CMK (cell line): ENCODE measurements at places on chromosomes 7 and 10.

- no peak for DNase-seq
Observed at GRCh38 chr10:32961895-32962369, 3.9 kb upstream of the ITGB1 start.

GRCh38 chr10:43925793-43926192, 277.1 kb upstream of the ZNF32 start:
- no peak for DNase-seq

GRCh38 chr7:4670791-4671190, 11.3 kb upstream of the FOXK1 start:
- no peak for DNase-seq

- no peak for DNase-seq
Observed at GRCh38 chr7:51027935-51028830, 245.5 kb upstream of the GRB10 start.

GRCh38 chr7:47833211-47833610, 115.1 kb downstream of the PKD1L1 start:
- no peak for DNase-seq

DNA sequence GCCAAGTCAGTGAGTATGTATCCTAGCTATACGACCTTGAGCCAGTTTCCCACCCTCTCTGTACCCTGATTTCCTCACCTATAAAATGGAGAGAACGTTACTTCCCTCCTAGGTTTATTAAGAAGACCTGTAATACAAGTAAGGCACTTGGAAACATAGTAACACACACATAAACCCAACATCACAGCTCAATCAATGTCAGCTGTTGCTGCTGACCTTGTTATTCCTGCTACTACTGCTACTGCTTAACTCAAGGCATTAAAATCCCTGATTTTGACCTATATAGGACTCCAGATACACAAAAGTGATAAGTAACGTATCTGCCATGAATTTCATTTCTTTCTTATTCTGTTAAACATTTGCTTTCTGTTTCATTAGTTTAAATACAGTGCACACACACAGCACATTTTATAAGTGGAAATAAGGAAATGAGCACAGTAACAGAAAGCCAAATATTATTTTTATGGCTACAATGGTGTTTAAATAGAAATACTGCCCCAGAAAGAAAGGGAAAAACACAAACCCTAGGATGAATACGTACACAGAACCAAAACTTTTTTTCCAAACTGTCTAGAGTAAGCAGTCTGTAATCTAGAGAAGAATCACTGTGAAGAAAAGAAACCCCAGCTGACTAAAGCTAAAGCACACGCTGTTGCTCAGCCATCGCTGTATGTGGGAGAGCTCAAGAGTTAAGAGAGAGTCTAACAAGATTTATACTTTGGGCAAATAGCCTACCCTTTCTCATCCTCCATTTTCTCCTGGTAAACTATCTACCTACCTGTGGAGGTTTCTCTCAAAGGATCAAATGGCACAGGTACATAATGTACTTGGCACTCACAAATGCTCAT, 19.0 kb downstream of the NAPEPLD start:
- DNase-seq = no peak

DNA sequence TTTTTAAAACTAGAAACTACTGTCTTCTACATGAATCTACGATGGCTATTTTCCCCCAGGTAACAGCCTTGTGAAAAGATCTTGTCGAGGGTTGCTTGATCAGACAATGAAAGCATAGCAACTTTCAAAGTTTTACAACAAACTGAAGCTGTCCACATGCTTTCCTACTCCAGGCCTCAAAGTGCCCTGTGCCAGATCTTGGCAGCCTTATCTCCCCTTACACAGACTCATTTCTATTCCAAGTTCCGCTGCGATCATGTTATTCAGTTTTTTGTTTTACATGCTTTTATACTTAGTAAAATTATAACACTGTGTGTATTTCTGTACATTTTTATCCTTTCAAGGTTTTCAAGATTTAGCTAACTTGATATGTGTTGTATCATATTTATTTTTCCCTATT, 661.7 kb upstream of the SORCS1 start:
- peak; percentile 56 for DNase-seq

- DNase-seq = no peak
Observed at GRCh38 chr10:28939281-28940157, 262.2 kb downstream of the BAMBI start.

- DNase-seq = no peak
Observed at GRCh38 chr7:144027070-144027469, 21.7 kb upstream of the OR2A5 start.

GRCh38 chr7:84624927-84625326, 430.3 kb upstream of the SEMA3A start:
- DNase-seq = no peak

GRCh38 chr10:89367529-89367928, 10.3 kb upstream of the IFIT1B start:
- no peak for DNase-seq

- DNase-seq = no peak
Observed at GRCh38 chr7:17299483-17299991, 1.1 kb downstream of the AHR start.

DNA sequence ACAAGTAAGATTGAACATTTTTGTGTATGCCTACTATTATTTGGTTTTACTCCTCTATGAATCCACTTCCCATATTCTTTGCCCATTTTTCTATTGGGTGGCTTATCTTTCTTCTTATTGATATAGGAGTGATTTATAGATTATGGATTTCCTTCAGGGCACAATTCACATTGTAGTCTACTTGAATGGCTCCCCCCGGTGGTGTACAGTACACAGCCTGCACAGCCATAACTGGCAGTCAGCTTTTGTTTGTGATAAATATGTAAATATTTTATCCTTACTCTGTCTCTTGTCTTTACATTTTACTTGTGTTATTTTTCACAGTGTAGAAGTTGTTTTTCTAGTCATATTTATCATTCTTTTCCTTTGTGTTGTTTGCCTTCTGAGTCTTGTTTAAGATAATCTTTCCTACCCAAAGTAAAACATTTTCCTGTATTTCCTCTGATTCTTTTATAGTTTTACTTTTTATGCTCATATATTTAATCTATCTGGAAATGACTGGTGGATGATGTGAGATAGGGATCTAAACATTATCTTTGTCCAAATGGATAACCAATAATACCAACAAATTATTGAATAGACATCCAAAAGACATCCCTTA, 23.9 kb upstream of the CALD1 start:
- no peak for DNase-seq

- DNase-seq = no peak
Observed at GRCh38 chr7:17773289-17773626, 167.0 kb downstream of the SNX13 start.

- no peak for DNase-seq
Observed at GRCh38 chr10:31596765-31597164, 277.7 kb downstream of the ZEB1 start.

GRCh38 chr10:19775296-19775695, 40.9 kb upstream of the PLXDC2 start:
- no peak for DNase-seq

GRCh38 chr10:71528371-71529206, 131.9 kb downstream of the CDH23 start:
- DNase-seq = no peak

GRCh38 chr7:157805713-157806112, 468.9 kb downstream of the DNAJB6 start:
- no peak for DNase-seq

DNA sequence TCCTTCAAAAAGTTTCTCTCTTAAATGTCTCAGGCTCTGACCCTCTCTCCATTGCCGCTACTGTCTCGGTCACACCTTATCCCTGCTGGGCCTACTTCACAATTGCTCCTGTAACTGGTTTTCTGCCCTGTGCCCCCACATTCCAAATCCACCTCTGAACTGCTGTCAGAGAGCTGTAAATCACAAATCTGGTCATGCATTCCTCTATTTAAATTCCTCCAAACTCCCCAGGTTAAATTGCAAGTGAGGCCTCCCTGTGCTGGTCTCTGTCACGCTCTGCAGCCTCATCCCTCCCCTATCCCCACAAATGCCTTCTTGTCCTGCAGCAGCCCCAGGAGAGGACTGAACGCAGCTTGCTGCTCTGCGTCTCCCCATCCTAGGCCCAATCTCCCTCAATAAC, 40.4 kb upstream of the CDCA7L start:
- no peak for DNase-seq

DNA sequence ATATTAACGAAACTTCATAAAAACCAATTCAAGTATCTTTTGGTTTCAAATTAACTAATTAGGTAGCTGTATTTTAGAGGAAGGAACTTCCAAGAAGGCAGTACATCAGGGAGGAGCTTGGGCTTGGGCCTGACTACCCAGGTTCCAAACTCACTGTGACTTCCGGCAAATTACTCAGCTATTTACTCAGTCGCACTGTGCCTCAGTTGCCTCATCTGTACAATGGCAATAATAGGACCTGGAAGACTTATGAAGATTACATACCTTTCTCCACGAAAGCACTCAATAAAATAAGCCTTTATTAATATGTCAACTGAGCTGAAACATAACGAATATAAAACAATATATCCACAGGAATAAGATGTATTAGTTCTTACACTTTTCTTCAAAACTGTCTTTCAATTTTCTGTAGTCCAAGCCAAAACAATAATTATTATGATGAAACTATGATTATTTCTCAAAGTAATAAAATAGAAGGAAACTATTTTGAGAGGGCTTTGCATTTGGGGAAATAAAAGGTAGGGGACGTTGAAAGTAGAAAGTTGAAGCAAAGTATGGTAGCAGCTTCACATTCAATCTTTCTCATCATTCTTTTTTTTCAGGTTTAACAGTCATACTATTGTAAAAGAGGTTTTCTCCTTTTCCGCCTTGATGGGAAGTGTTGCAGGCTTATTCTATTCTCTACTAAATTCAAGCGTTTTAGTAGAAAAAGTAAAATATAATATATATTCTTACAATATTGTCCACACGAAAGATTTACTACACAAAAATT, 10.5 kb upstream of the EBLN1 start:
- DNase-seq = no peak

DNA sequence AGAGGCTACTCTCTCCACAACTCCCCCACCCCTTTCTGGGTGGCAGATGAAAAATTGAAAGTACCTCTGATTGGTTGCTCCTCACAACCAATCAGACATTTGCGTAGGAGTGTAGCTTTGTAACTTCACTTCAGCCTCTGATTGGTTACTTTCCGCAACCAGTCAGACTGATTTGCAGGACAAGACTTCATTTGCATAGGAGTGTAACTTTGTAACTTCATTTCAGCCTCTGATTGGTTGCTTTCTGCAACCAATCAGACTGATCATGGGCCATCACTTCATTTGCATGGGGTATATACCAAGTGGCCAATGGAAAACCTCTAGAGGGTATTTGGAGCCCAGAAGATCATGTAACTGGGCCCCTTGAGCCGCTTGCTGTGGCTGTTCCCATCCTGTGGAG, 25.6 kb downstream of the CDNF start:
- DNase-seq = no peak

- DNase-seq = no peak
Observed at GRCh38 chr10:66782144-66782543, 143.7 kb upstream of the LRRTM3 start.

DNA sequence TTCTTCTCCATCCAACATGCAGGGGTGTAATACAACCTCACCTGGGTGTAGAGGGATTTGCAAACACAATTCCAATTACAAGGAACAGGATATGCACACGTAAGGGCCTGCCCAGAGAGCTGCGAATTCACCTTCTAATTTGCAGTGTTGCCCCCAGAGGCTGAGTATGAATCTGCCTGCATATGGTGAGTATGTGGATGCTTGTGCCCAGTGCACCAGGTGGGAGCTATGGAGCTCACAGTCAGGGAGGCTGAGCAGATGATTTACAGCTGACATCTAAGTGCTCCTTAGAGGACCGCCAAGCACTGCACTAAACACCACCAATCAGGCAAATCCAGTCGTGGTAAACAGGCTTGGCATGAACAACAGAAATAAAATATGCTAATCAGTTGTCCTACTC, 132.0 kb downstream of the RELN start:
- no peak for DNase-seq

- no peak for DNase-seq
Observed at GRCh38 chr10:26642896-26643653, 54.4 kb upstream of the PDSS1 start.

GRCh38 chr10:13882119-13882711, 295.4 kb downstream of the PRPF18 start:
- no peak for DNase-seq

DNA sequence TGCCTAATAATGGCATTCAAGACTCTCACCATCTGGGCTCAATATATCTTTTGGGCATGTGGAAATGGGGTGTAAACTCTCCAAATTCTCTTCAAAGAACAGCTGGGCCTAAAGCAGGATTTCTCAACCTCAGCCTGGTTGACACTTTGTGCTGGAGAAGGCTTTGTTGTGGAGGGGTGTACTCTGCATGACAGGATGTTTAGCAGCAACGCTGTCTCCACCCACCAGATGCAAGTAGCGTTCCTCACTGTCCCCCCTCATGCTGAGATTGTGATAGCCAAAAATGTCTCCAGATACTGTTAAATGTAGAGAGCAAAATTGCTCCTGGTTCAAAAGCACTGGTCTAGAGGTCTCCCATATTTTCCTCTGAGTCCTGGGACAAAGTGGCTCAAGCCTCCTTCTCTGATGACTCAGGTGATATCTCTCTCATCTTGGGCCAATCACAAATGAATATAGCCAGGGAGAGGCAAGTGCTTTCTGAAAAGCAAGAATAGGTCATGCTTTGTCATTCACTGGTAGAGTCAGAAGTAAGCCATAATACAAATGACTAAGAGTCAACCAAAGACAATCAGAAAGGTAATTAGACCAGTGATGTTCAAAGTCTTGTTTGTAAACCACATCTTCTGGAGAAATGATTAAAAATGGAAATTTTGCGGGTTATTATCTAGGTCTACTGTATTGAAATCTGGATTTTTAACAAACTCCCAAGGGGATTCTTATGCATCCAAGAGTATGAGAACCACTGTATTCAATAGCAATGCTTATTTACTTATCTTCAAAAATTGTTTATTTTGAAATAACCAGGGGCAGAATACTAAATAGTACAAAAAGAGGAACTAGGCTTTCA, 330.8 kb downstream of the PTEN start:
- no peak for DNase-seq

DNA sequence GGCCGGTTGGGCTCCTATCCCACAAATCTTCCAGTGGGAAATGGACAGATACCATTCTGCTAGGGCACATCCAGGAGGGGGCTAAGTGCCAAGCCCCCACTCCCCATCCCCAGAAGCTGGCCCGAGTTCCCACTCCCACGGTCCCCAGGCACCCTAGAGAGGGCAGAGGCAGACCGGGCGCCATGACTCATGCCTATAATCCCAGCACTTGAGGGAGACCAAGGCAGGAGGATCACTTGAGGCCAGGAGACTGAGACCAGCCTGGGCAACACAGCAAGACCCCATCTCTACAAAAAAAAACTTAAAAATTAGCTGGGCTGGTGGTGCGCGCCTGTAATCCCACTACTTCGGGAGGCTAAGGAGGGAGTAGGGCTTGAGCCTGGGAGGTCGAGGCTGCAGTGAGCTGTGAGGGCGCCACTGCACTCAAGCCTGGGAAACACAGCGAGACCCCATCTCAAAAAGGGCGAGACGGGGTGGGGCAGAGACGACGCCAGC, 870 bp downstream of the GNA12 start:
- no peak for DNase-seq

- no peak for DNase-seq
Observed at GRCh38 chr10:67667035-67667425, 29.0 kb downstream of the CTNNA3 start.
